ENCODE measurements at places on chromosomes 12 and 14.

GRCh38 chr14:90987140-90987539, 73.3 kb downstream of the RPS6KA5 start:
- H3K4me1 ChIP-seq: no peaks in the 10 kb centered on the region
- no peak overlapping the region for H3K27ac ChIP-seq
- no peak overlapping the region for H3K4me3 ChIP-seq
- H3K27me3 ChIP-seq: no peaks in the 10 kb centered on the region

DNA sequence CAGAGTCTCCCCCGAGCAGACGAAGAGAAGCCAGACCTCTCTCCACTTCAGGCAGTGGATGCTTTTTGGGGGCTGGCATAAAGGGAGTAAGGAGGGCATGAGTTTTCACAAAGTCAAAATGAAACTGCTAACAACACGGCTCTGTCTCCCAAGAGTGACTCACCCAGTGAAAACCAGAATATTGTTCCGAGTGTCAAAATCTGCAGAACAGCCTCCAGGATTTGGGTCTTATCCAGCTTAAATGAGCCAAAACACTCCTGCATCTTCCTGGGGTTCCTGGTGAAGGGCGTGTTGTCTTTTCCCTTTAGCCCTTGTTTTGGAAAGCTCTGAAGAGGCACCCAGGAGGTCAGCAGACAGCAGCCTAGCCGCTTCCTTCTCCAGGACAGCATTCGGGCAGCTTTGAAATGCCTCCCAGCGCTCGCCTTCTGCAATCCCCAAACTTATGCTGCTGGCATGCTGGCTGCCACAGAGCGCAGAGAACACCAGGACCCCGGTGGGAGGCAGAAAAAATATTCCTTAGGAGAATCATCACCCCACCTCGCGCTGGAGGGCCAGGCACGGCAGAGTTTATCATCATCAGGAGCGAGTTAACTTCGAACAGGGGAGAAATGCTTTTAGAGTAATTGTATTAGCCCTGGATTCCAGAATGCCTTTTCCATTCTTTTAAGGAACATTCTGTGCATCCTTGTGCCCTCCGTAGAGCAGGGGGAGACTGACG, 117.7 kb upstream of the NCOR2 start:
- peak overlapping the region; percentile 41 for H3K4me3 ChIP-seq
- H3K4me1 ChIP-seq: peaks cover 91% of the 10 kb centered on the region
- DNase-seq: no peak
- H3K27me3 ChIP-seq: no peaks in the 10 kb centered on the region
- H3K27ac ChIP-seq: peak overlapping the region; percentile 93
- no peaks in the 10 kb centered on the region for H3K36me3 ChIP-seq

GRCh38 chr14:65229748-65230728, 127.7 kb upstream of the MAX start:
- H3K4me1 ChIP-seq: peaks cover 35% of the 10 kb centered on the region
- peak overlapping the region; percentile 60 for H3K4me3 ChIP-seq
- peak; percentile 57 for DNase-seq

GRCh38 chr14:30195941-30196340, 268.3 kb upstream of the PRKD1 start:
- H3K27me3 ChIP-seq: no peaks in the 10 kb centered on the region
- no peak overlapping the region for H3K27ac ChIP-seq
- H3K36me3 ChIP-seq: no peaks in the 10 kb centered on the region
- H3K4me1 ChIP-seq: no peaks in the 10 kb centered on the region
- H3K4me3 ChIP-seq: no peak overlapping the region

- DNase-seq: no peak
- H3K36me3 ChIP-seq: no peaks in the 10 kb centered on the region
- H3K27me3 ChIP-seq: no peaks in the 10 kb centered on the region
- H3K4me1 ChIP-seq: no peaks in the 10 kb centered on the region
- H3K4me3 ChIP-seq: no peak overlapping the region
Observed at GRCh38 chr12:90455756-90456155, 499.2 kb downstream of the CCER1 start.

GRCh38 chr14:64465831-64466554, 694 bp downstream of the AKAP5 start:
- DNase-seq: no peak
- peak overlapping the region; percentile 40 for H3K27ac ChIP-seq
- peak overlapping the region; percentile 84 for H3K4me3 ChIP-seq
- H3K27me3 ChIP-seq: no peaks in the 10 kb centered on the region

- no peak overlapping the region for H3K4me3 ChIP-seq
- no peaks in the 10 kb centered on the region for H3K36me3 ChIP-seq
- peaks cover 7% of the 10 kb centered on the region for H3K27me3 ChIP-seq
- no peak overlapping the region for H3K27ac ChIP-seq
Observed at GRCh38 chr14:36019126-36019525, 157.4 kb downstream of the PTCSC3 start.

DNA sequence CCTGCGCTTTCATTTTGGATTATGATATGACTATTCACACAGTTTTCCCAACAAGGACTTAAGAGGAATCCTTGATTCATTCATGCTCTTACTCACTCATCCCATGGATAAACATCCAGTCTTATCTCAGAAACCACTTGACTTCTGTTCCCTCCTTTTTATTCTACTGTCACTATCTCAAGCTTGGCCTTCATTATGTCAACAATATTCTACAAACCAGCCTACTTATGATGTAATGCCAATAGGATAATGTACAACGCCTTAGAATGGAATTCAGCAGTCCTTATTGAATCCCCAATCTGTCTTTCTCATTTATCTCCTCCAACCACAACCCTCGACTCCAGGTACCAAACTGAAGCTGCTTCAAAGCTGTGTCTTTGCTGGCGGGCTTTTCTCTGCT, 448.5 kb downstream of the PDZRN4 start:
- H3K4me3 ChIP-seq: no peak overlapping the region
- no peaks in the 10 kb centered on the region for H3K27me3 ChIP-seq
- no peak for DNase-seq
- no peak overlapping the region for H3K27ac ChIP-seq
- no peaks in the 10 kb centered on the region for H3K4me1 ChIP-seq
- no peaks in the 10 kb centered on the region for H3K36me3 ChIP-seq

DNA sequence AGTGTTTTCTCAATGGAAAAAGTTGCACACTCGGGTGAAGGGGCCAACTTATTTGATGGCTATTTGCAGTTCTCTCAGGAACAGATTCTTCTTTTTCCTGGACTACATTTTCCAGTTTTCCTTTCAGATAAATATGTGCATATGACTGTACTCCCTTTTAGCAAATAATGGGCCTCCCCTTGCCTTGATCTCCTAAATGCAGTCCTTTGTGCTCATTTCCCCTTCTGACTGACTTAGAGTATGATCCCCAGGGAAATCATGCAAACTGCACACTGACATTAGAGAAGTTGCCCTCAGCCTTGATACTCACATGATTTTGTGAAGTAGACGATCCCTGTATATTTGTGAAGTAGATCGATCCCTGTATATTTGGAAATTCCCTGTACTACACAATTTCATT, 492.9 kb upstream of the NOVA1 start:
- no peaks in the 10 kb centered on the region for H3K4me1 ChIP-seq
- H3K36me3 ChIP-seq: no peaks in the 10 kb centered on the region
- no peaks in the 10 kb centered on the region for H3K27me3 ChIP-seq
- H3K27ac ChIP-seq: no peak overlapping the region

- H3K4me3 ChIP-seq: no peak overlapping the region
- DNase-seq: no peak
- H3K27me3 ChIP-seq: no peaks in the 10 kb centered on the region
- H3K27ac ChIP-seq: no peak overlapping the region
Observed at GRCh38 chr14:29911810-29912209, 15.8 kb downstream of the PRKD1 start.

DNA sequence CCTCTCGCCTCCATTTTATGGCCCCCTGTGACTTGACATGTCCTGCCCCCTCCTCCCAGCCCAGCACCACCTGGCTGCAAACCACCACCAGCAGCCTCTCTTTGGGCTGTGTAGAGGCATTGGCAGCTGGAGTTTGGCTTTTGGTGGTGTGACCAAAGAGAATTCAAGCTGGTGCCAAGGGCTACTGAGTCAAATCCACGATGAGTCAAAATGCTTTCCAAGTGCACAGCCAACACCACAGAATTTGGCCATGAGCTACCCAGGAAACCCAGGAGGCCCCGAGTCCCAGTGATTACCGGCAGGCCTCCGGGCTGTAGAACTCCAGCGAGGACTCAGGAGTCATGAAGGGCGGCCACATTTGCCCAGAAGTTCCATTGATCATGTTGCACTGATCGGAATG, 53.8 kb downstream of the SCARB1 start:
- H3K4me1 ChIP-seq: no peaks in the 10 kb centered on the region
- no peak for DNase-seq
- no peaks in the 10 kb centered on the region for H3K27me3 ChIP-seq
- no peak overlapping the region for H3K4me3 ChIP-seq

GRCh38 chr14:60349663-60350365, 100.8 kb downstream of the PPM1A start:
- no peak for DNase-seq
- peaks cover 8% of the 10 kb centered on the region for H3K4me1 ChIP-seq
- H3K36me3 ChIP-seq: no peaks in the 10 kb centered on the region
- no peak overlapping the region for H3K27ac ChIP-seq
- no peaks in the 10 kb centered on the region for H3K27me3 ChIP-seq
- H3K4me3 ChIP-seq: peak overlapping the region; percentile 14

DNA sequence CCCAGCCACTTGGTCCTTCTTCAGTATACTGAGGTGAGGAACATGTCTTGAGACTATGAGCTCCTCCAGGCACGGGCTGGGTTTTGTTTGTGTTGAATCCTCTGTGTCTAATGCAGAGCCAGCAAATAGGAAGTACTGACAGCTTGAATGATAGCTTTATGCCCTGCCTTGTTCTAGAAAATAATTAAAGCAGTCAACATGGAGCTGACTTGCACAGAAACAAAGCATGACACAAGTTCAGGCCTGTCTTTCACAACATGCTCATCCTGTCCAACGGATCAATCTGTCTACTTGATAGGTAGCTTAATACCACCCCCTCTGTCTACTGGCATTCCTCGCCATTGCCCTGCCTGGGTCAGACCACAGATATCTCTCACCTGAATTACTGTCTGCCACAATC, 140.9 kb downstream of the ESRRB start:
- H3K36me3 ChIP-seq: no peaks in the 10 kb centered on the region
- H3K4me3 ChIP-seq: no peak overlapping the region
- no peaks in the 10 kb centered on the region for H3K4me1 ChIP-seq

DNA sequence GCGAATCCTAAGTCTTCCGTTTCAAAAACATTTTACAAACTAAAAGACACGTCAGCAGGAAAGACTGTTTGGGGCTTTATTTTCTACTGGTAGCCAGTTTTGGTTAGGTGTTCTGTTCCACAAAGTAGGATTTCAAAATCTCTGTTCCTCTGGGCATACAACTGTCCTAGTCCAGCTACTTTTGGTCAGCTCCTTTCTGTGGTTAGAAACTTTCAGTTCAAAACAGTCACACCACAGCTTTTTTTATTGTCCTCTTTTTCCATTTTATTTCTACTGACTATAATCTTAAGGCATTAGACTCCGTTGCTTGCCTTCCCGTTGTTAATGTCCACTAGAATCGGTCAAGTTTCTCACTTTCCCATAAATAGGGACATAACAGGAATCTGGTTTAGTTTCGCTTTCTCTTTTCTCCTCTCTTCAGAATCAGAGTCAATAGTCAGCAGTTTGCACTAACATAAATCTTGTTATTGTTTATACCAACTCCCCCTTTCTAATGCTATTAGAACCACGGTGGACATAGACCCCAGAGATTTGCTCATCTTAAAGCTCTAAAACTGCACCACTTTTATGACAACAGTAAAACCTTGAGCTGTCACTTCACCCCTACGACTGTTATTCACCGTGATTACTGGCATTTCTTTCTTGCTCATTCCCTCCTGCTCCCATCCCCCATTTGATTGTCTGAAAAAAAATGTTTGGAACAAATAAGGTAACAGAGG, 41.5 kb upstream of the NPAS3 start:
- H3K27me3 ChIP-seq: no peaks in the 10 kb centered on the region
- DNase-seq: no peak
- H3K4me3 ChIP-seq: peak overlapping the region; percentile 61
- peak overlapping the region; percentile 76 for H3K27ac ChIP-seq
- peaks cover 7% of the 10 kb centered on the region for H3K4me1 ChIP-seq

DNA sequence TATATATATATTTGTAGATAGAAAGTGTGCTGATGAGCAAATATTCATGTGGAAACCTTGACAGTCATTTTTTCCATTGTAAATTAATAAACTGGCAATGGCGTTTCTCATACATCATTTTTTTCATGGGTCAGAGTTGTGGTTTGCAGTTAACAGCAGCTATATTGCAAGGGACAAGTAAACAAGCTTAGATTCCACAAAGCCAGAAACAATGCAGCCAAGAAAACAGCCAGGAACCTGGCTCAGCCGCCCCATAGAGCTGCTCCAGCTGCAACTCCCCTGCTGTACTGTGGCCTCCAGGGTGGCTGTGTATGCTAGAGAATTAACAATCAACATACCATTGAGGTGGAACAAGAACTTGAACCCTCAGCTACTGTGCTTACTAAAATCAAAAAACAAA, 298.2 kb downstream of the TMEM132D start:
- no peak overlapping the region for H3K4me3 ChIP-seq
- no peaks in the 10 kb centered on the region for H3K36me3 ChIP-seq
- H3K27ac ChIP-seq: no peak overlapping the region
- no peaks in the 10 kb centered on the region for H3K4me1 ChIP-seq

GRCh38 chr14:50860478-50861086, 11.3 kb upstream of the ABHD12B start:
- no peaks in the 10 kb centered on the region for H3K27me3 ChIP-seq
- H3K4me3 ChIP-seq: peak overlapping the region; percentile 72
- H3K36me3 ChIP-seq: no peaks in the 10 kb centered on the region
- peaks cover 12% of the 10 kb centered on the region for H3K4me1 ChIP-seq
- peak; percentile 74 for DNase-seq
- H3K27ac ChIP-seq: peak overlapping the region; percentile 75

- no peak overlapping the region for H3K4me3 ChIP-seq
- H3K27me3 ChIP-seq: no peaks in the 10 kb centered on the region
Observed at GRCh38 chr12:85779768-85780167, 56.4 kb downstream of the RASSF9 start.

- no peaks in the 10 kb centered on the region for H3K36me3 ChIP-seq
- peaks cover 15% of the 10 kb centered on the region for H3K27me3 ChIP-seq
- H3K4me1 ChIP-seq: no peaks in the 10 kb centered on the region
- H3K4me3 ChIP-seq: no peak overlapping the region
- DNase-seq: no peak
Observed at GRCh38 chr12:89962648-89963047, 254.0 kb upstream of the ATP2B1 start.

DNA sequence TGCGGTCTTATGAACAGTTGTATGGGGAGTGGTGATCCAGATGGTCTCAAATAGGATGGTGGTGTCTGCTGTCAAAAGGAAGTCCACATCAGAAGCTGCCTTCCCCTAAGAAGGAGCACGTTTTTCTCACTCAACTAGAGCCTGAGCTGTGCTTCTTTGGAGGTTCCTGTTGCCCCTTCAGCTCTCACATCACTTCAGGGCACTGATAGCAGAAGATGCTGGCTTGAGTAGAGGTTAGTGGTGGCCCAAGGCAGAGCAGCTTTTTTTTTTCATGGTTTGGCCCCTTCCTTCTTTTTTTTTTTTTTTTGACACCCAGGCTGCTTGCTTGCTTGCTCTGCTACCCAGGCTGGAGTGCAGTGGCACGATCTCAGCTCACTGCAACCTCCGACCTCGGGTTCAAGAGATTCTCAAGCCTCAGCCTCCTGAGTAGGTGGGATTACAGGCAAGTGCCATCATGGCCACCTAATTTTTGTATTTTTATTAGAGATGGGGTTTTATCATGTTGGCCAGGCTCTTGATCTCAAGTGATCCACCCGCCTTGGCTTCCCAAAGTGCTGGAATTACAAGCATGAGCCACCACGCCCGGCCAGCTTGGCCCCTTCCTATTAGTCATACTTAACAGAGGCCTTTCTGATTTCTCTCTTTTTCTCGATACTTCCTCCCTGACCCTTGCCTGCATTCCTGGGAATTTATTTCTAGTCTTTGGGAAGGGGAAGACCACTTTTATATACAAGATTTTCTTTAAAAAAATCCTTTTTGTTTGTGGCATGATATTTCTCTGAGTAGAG, 31.6 kb downstream of the KLRD1 start:
- no peaks in the 10 kb centered on the region for H3K4me1 ChIP-seq
- no peak for DNase-seq
- no peak overlapping the region for H3K27ac ChIP-seq
- H3K27me3 ChIP-seq: no peaks in the 10 kb centered on the region
- H3K36me3 ChIP-seq: no peaks in the 10 kb centered on the region

Data from left ventricle myocardium inferior (tissue), 1 donor.